ENCODE measurements at places on chromosomes 5 and 9. TPM values are rescaled to one million over a fixed set of nuclear protein-coding genes. Genes with fewer than 3 reads are reported as not detected.

- no peak for DNase-seq
Observed at GRCh38 chr9:6552498-6553121, 92.9 kb downstream of the GLDC start.

Gene IL9
- total RNA-seq = not detected

GRCh38 chr5:113042491-113043243 is 66.1 kb downstream of the DCP2 start:
- DNase-seq = no peak

- DNase-seq = no peak
Observed at GRCh38 chr5:40916226-40916625, 6.9 kb downstream of the C7 start.

Gene ZDHHC11
- 26.0 TPM for total RNA-seq

DNA sequence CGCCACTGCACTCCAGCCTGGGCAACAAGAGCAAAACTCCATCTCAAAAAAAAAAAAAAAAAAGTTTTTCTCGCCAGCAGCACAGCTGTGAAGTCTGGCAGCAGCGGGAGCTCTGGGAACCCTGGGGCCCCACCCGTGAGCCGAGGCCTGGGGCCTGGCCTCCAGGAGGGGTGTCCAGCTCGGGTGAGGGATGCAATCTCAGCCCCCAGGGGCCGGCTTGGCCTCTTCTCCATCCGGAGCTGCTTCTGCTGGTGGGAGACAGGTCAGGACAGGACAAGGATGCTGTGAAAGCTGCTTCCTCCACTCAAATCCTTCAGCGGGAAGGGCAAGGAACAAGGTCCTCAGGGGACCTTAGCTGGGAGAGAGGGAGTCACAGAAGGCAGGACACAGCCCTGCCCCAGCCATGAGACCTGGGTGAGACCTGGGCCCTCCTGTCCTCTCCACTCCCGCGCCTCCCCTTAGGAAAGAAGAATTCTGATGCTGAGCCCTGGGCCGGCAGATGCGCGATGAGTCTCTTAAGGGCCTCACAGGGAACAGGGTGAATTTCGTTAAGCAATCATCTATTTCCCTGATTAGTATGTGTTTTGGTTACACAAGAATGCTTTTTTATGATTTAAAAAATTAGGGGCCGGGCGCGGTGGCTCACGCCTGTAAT is 30.6 kb downstream of the PLPP7 start:
- no peak for DNase-seq

GRCh38 chr9:1058826-1059487 is 8.8 kb downstream of the DMRT2 start:
- DNase-seq = no peak

Measured in PC-3 (cell line).